ENCODE measurements at places on chromosomes 1 and 21.

DNA sequence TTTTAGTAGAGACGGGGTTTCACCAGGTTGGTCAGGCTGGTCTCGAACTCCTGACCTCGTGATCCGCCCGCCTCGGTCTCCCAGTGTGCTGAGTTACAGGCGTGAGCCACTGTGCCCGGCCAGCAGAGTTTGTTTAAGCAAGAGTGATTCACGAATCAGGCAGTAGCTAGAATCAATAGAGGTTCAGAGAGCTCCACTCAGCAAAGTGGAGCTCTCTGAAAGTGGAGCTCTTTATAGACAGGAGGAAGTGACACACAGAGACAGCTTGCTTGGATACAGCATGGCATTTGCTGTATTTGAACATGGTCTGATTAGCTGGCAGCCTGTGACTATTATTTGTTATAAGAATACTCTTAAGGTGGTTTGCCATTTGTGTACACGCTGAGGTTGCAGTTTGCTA lies 27.1 kb upstream of the CD34 start:
- no peak for DNase-seq

DNA sequence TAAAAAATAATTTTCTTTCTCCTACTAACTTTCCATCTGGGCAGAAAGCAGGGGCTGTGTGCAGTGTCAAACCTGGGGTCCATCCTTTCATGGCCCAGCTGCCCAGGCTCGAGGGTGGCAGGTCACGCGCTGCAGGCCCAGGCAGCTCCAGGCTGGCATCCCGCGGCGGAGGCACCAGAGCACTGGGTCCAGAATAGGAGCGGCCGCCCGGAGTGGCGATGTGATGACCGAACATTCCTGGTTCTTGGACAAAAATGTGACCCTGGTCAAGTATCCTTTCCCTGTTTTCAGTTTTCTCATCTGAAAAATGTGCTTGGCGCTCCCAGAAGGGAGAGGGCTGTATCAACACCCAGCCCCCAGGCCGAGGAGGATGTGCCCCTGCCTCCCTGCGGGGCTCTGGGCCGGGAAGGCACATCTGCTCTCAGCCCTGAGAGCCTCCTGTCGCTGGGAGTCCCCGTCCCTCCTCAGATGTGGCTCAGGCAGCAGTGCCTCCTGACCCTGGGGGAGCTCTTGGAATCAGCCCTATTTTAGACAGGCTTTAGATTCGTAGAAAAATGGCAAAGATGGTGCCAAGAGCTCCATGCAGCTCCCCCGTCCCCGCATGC lies 29.3 kb downstream of the SLX9 start:
- no peak for DNase-seq

DNA sequence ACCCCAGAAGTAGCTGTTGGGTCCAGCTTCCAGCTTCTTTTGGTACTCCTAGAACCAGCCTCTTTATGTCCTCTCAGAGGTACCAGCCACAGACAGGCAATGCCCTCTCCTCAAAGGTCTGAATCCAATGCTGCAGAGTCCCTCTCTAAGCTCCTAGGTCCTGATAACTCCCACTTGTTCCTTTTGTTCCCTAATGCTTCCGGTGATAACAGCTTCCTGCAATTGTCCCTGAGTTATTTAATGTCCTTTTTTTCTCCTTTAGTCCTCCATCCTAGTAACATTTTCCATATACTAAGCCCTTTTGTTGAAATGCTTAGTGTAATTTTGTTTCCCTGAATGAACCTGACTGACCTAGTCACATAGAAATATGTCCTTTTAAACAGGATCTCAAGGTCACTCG lies 201.7 kb upstream of the BEND5 start:
- DNase-seq: no peak

DNA sequence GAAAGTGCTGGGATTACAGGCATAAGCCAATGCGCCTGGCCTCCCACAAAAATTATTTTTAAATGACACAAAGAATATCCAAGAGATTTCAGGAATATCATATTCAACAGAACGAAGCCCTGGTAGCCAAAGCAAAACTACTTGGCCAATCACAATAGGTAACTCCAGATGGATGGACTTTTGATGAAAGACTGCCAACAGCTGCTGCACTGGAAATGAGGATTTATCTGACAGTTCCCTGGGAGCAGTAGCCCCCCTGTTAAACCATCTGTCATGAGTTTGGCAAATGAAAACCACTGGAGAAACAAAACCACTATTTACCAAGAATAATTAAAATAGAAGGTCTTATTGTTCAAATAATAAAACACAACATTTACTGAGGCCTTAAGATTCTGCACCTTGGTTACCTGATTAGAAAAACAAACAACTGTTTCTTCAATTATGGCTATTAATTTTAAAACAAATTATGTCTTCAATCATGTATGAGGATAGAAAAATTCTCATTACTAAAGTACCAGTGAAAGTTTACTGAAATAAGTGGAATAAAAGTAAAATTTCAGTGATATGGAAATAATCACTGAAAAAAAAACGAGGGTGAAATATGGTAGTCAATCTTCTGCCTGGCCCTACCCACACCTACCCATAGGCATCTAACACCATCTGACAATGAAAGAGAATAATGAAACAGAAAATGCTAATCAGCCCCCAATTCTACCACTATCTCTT lies 34.3 kb upstream of the PSMG1 start:
- DNase-seq: no peak

DNA sequence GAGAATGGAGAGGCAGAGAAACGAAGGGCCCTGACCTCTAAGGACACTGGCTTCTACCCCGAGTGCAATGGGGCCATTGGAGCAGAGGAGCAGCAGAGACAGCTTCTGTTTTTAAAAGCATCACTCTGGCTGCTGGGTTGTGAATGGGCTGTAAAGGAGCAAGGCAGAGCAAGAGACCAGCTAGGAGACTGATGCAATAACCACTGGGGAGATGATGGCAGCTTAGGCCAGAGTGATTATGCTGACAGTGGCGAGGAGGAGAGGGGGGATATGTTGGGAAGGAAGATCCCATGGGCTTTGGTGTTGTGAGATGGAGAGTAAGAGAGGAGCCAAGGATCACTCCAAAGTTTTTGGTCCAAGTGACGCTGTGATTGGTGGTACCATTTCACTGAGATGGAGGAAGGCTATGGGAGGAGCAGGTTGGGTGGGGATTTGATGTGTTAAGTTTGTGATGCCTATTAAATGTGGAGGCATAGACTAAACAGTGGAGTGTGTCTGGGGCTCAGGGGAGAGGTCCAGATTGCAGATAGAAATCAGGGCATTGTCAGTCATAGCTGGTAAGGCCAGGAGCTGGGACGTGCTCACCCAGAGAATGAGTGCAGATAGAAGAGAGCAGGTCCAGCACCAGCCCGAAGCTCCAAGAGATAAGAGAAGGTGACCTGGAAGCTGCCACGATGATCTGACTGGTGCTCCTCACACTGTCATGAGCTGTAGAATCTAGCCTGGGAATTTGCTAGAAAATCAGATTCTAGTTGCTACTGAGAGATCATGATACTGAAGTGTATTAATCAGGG lies 11.0 kb downstream of the TRAF5 start:
- no peak for DNase-seq

DNA sequence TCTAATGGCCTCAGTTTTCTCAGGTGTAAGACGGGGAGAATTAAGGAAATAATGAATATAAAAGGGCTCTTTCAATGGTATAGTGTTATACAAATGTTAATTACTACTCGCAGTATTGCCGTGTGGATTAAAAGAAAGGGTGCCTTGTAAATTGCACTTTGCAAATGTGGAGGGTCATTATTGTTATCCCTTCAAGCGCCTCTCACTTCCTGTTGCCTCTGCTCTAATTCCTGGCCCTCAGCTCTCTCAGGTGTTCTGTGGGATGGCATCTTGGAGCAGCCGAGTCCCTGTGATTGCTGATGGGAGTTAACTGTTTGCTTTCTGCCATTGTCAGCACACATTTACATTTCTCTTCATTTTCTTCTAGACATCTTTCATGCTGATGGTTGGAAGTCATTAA lies 7.1 kb upstream of the S100A11 start:
- no peak for DNase-seq

DNA sequence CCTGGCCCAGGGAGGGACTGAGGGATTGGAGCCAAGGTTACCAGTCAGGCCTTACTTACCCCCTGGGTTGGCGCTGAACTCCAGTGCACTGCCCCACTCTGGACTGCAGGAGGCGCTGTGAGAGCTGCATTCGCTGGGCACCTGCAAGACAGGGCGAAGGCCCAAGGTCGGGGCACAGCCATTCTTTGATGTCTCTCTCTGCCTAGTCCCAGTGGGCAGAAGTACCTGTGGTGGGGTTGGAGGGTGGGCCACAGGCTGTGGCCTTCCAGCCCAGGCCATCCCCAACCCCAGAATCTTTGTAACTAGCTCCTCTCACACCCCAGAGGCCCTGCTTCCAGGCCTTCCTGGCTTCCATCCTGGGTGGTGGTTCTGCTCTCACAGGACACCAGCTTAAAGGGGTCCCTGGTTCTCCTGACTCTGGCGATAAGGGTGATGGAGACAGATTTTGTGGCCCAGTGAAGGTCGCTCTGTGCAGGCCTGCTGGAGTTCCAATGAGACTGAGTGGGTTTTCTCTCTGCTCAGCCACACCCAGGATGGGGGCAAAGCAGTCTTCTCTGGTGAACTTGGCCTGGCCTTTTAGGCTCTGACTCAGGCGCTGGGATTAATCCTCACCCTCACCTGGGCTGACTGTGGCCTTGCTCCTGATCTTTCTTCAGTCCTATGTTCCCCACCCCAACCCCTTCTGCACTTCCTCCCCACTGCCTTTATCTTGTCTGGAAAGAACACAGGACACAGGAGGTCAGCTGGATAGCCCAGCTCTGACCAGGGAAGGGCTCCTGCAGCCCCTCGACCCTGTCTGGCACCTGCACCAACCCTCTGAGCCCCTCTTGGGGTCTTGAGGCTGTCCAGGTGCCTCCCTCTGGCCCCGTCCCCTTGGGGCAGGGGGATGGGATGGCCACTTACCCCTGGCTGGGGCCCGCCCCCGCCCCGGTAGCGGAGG lies 954 bp downstream of the MYOG start:
- DNase-seq: no peak

Measured in left ventricle myocardium inferior (tissue), 1 donor.